ENCODE measurements at places on chromosomes 7 and 10. TPM values are rescaled to one million over a fixed set of nuclear protein-coding genes. Genes with fewer than 3 reads are reported as not detected.
A peak's percentile ranks its signal among the peaks of the same experiment; 100 is the strongest.

The CALHM1 gene
- not detected for total RNA-seq

The TAS2R39 gene
- not detected for total RNA-seq

The CPA2 gene
- total RNA-seq = not detected

The CUL1 gene
- 45.9 TPM for total RNA-seq

GRCh38 chr10:129853562-129853903, 110.5 kb downstream of the EBF3 start:
- no peak overlapping the region for H3K27ac ChIP-seq
- H3K4me1 ChIP-seq = no peaks in the 10 kb centered on the region
- H3K27me3 ChIP-seq = no peaks in the 10 kb centered on the region
- no peaks in the 10 kb centered on the region for H3K36me3 ChIP-seq
- no peak overlapping the region for H3K4me3 ChIP-seq

GRCh38 chr10:89845541-89846280, 144.3 kb downstream of the KIF20B start:
- no peak for DNase-seq
- H3K4me3 ChIP-seq = no peak overlapping the region
- no peaks in the 10 kb centered on the region for H3K36me3 ChIP-seq
- H3K27ac ChIP-seq = no peak overlapping the region
- no peaks in the 10 kb centered on the region for H3K27me3 ChIP-seq

DNA sequence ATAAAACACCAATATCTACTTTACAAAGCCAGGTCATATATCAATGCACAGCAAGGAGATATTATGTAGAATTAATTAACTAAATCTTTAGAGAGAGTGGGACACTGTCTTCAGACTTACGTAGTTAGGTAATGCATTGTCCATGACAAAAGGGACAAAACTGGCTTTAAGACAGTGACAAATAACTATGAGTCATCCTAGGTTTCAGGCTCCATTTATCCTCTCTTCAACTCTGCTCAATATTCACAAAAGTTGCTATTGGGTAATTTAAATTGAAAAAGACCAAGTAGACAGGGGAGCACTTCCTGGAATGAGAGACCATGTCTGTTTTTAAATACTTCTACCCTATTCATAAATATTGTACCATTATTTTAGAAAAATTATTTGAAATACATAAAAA, 464.5 kb downstream of the ARL4A start:
- DNase-seq = no peak
- no peak overlapping the region for H3K4me3 ChIP-seq
- H3K36me3 ChIP-seq = no peaks in the 10 kb centered on the region
- no peaks in the 10 kb centered on the region for H3K4me1 ChIP-seq
- no peak overlapping the region for H3K27ac ChIP-seq

- DNase-seq = no peak
- no peaks in the 10 kb centered on the region for H3K4me1 ChIP-seq
- H3K4me3 ChIP-seq = no peak overlapping the region
Measured at GRCh38 chr10:78658645-78659597, 409.8 kb upstream of the ZMIZ1 start.

DNA sequence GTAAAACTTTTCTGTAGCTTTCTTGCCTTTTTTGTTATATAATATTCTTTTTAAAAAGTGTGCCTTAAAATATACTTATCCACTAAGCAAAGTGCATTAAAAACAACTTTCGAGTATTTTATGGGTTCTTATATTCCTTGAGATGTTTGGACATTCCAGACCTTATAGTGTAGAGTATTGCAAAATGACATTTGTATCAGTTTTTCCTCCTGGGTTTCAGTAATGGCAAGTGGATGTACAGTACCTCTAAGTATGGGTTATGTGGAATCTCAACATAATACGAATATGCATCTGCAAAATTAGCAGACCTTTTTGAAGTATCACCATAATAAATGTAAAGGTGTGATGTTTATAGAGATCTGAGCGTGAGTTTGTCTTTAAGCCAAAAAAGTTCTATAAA, 2.7 kb downstream of the CDK13 start:
- no peaks in the 10 kb centered on the region for H3K27me3 ChIP-seq
- no peaks in the 10 kb centered on the region for H3K36me3 ChIP-seq
- DNase-seq = no peak
- no peaks in the 10 kb centered on the region for H3K4me1 ChIP-seq

DNA sequence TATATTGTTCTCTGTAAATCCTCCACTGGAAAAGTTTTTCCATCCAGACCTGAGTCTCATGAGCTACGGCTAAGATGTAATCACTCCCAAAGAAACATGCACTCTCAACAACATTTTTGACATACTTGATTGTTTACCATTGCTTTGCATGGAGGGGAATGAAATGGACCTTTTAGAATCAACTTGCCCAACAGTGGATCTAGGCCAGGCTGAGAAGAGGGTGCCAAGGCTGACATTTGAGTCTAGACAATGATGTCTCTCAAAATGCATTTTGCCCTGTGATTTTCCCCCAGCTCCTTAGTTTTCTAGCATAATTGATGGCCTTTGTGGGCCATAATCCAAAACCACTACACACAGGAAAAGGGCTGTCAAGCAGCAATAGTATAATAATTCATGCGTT, 297.9 kb upstream of the KLF6 start:
- DNase-seq = no peak
- no peaks in the 10 kb centered on the region for H3K27me3 ChIP-seq
- H3K4me1 ChIP-seq = no peaks in the 10 kb centered on the region

DNA sequence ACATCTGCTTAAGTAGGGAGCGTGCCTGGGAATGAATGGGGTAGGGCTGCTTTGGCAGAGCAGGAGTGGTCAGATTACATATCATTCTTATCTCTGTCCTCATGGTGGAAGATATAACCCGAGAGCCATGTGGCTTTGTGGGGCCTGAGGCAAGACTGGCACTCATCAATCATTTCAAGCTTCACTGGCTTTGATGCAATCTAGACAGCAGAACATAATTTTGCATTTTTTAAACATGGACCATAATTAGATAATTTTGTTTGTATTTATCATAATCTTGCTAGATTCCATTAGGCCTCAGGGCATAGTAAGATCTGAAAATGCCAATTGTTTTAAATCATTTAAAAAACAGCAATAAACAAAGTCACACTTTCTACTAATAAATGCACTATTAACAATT, 480.3 kb downstream of the NXPH1 start:
- no peaks in the 10 kb centered on the region for H3K36me3 ChIP-seq
- H3K27ac ChIP-seq = no peak overlapping the region
- H3K4me1 ChIP-seq = no peaks in the 10 kb centered on the region
- no peak for DNase-seq
- H3K27me3 ChIP-seq = no peaks in the 10 kb centered on the region
- H3K4me3 ChIP-seq = no peak overlapping the region

- H3K36me3 ChIP-seq = peaks cover 3% of the 10 kb centered on the region
- peaks cover 4% of the 10 kb centered on the region for H3K4me1 ChIP-seq
- no peak for DNase-seq
- H3K27me3 ChIP-seq = no peaks in the 10 kb centered on the region
Measured at GRCh38 chr7:75958802-75959543, 35.4 kb downstream of the TMEM120A start.

DNA sequence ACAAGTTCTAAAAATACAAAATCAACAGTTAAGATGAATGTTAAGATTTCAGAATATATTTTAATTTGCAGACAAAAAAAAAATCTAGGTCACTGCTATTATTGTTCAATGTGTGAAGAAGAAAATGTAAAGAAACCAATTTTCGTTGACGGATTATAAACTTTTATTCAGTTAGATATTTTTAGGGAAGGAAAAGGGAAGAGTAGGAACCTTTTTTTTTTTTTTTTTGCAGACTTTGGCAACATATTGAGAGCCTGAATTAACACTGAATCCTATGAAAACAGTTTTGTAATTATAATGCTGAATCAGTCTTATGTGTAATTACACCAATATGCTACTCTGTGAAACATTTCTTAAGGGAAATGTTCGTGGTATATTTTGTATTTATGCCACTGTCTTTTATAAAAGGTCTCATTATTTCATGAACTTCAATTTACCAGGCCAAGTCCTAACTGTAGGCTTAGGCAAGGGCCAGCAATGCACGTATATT, 106.3 kb downstream of the ST8SIA6 start:
- H3K4me1 ChIP-seq = no peaks in the 10 kb centered on the region
- no peak overlapping the region for H3K27ac ChIP-seq
- H3K4me3 ChIP-seq = peak overlapping the region; percentile 10
- DNase-seq = no peak
- H3K36me3 ChIP-seq = no peaks in the 10 kb centered on the region

- H3K27ac ChIP-seq = no peak overlapping the region
- no peaks in the 10 kb centered on the region for H3K36me3 ChIP-seq
- H3K4me3 ChIP-seq = no peak overlapping the region
- H3K27me3 ChIP-seq = no peaks in the 10 kb centered on the region
- no peak for DNase-seq
Measured at GRCh38 chr10:11808808-11809207, 14.3 kb upstream of the PROSER2 start.

DNA sequence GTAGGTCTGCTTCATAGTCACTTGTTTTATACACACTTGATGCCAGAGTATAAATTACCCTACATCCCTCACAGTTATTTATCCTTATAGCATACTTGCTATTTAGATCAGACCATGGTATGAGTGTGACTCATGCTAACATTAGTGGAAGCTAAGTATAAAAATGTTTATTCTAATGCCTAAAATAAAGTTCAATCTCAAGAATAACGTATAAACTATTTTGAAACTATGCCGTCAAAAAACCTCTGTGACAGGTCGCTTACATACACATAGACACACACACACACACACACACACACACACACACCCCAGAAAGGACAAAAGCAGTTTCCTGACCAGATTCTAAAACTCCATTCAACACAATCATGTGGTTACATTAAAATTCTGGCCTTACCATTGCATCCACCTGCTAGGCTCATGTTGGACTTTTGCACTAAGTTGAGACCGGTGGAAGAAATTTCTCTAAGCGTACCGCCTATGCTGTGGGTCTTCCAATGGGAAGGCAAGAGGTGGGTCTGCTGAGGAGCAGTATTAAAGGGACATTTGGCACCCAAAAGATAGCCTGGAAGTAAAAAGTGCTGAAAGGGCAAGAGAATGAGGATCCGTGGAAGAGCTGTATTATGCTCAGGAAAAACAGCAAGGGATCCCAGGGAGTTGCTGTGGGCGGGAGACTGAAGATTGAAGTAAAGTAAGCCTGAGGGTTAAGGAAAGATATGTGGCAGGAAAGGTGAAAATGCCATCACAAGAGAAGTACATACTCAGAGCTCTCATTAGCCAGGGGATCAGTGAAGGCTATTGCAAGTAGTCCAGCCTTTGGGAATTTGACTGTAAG, 5.0 kb downstream of the FOXP2 start:
- no peaks in the 10 kb centered on the region for H3K27me3 ChIP-seq
- no peaks in the 10 kb centered on the region for H3K4me1 ChIP-seq
- H3K4me3 ChIP-seq = no peak overlapping the region
- no peaks in the 10 kb centered on the region for H3K36me3 ChIP-seq

DNA sequence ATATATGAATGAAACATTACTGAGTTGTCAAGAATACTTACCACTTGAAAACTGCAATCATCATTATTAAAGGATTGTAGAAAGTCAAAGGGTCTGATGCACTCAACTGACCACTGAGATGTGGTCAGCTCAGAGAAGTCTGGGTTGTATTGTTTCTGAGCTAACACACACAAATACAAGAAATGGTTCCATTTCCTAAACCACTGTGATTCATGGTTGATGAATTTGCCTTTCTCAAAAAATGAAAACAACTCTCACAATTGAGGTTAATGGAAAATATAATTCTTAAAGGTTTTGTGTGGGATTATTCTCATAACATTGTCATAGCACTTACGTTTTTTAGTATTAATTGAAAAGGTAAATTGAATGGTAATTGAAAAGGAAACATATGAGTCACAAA, 45.6 kb upstream of the TAS2R16 start:
- no peak overlapping the region for H3K4me3 ChIP-seq
- H3K36me3 ChIP-seq = no peaks in the 10 kb centered on the region
- H3K4me1 ChIP-seq = no peaks in the 10 kb centered on the region
- H3K27me3 ChIP-seq = no peaks in the 10 kb centered on the region
- no peak for DNase-seq

DNA sequence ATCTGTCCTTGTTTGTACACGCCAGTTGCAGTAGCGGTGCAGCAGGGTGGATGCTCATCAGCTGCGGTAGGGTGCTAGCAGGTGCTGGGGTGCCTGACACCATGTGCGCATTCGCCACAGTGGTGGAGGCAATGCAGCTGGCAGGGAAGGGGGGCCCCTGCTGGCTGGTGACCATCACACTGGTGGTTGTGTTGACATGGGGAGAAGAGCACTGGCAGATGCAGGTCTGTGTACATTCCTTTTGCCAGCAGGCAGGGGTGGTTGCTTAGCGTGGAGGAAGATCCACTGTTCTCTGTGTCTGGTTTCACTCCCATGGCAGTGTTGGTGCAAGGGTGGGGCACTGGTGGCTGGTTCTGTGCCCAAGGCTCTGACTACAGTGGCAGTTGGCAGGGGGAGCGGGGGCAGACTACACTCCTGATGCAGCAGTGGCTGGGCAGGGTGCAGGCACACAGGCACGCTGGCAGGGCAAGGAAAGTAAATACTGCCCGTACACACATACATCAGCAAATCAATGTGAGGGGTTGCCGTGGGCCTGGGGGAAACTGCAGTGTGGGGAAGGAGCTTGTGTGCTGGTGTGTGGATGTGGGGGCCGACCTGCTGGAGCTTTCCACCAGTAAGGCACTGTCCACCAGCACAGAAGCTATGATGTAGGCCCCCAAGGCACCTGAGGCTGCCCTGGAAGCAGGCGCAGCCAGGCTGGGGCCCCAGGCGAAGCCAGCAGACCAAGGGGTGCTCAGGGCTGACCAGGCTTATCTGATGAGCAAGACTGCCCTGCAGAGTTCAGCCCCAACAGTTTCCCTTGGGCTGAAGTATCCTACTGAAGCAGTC, 87.2 kb upstream of the UNC5B start:
- no peaks in the 10 kb centered on the region for H3K36me3 ChIP-seq
- H3K27me3 ChIP-seq = no peaks in the 10 kb centered on the region
- no peak overlapping the region for H3K4me3 ChIP-seq
- H3K27ac ChIP-seq = no peak overlapping the region
- H3K4me1 ChIP-seq = no peaks in the 10 kb centered on the region

- H3K27ac ChIP-seq = no peak overlapping the region
- peaks cover 21% of the 10 kb centered on the region for H3K4me1 ChIP-seq
- H3K27me3 ChIP-seq = no peaks in the 10 kb centered on the region
Measured at GRCh38 chr10:75424571-75424970, 6.9 kb upstream of the LRMDA start.
